ENCODE measurements at places on chromosomes 1 and 21. TPM values are rescaled to one million over a fixed set of nuclear protein-coding genes. Genes with fewer than 3 reads are reported as not detected.

DNA sequence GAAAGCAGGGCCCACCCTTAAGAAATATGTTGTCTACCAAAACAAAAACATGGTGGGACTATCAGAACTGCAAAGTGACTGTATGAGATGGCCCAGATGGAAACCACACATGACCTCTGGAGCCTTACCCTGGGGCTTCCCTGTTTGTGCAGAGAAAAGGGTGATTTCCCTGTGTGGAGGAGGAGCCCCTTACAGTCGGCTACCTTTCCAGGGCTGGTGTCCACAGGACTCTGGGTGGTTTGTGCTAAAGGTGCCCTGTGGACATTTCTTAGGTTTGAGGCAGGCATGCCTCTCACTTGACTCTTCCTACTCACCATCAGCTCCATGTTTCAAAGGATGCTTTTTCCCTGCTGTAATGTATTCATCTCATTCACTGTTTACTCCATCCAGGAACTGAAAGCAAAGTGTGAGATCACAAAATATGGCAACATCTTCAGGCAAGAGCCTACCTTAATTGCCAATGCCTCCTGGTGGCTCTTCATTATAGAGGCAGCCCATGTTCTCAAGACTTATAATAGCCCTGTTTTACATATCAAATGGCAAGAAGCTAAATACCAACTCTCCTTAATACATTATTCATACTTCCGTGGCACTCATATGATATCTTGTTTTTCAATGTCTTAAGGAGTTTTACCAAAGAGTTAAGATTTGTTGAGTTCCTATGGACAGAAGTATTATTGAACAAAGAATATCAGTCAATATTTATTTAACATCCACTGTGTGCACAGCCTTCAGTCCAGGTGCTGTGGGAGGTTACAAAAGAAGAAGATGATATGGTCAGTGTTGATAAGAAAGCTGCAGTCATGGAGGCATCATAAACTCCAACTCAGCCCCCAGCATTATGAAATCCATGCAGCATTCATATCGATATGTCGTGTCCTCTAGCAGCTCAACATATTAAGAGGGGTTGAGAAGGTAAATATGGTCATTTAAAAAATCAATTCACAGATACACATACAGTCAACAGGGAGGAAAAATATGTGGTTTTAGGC lies 15.5 kb upstream of the TFF3 start:
- no peak for DNase-seq

DNA sequence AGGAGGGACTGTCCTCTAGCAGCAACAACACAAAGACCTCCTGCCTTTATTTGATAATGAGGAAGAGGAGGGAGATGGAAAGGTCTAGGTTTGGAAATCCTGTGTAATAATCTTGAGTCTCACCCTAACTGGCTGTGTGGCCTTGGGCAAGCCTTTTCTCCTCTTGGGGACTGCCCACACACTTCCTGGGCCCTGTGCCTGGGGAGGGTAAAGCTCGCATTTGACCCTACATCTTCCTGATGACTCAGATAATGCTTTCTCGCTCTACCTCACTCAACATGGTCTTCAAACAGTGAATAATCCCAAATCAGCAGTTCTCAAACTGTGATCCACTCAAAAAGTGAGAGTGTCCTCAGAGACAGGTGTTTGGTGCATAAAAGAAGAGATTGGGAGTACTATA lies 81.2 kb downstream of the VWA5B1 start:
- no peak for DNase-seq

GRCh38 chr1:79259390-79260336 lies 253.1 kb upstream of the ADGRL4 start:
- DNase-seq: no peak

GRCh38 chr1:50343323-50343722 lies 79.9 kb downstream of the DMRTA2 start:
- no peak for DNase-seq

DNA sequence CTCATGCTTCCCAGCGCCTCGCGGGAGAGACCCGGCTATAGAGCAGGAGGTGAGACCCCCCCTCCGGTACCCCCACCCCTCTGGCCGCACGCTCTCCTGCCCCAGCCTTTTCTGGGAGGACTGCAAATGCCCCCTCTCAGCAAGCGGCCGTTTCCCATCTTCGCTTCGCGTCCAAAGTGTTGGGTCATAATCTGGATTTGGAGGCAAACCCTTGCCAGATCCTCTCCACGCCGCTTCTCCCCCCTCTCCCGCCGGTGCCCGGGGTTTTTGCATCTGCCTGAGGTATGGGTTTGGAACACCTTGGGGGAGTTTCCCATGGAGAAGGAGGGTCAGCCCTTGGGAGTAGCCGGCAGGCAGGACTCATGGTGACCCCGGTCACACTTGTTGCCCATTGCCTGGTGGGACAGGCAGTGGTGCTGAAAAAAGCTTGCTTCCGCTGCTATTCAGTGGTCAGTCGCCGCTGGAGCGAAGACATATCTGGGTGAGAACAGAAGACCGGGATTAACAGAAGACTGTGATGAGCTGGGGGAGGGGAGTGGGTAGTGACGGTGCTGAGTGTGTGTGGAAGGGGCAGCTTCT lies 935 bp downstream of the KCNK2 start:
- DNase-seq: no peak

DNA sequence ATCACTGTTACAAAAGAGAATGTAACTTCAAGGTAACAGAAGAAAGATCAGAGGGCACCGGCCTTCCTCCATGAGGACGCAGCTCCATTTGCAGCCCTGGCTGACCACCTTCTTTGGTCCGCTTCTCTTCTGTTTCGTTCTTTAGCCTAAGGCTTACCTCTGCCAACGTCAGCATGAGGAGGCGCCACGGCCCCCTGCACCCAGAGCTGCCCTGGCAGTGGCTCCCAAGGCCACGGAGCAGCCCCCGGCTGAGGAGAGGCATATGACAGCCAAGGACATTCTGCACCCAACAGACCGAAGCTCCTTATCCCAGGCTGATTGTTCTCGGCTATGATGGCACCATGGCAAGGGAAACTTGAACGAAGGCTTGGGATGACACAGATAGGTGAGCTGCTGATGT lies 250.3 kb downstream of the TOMM20 start:
- DNase-seq: no peak

Gene VWA1
- total RNA-seq: 8.6 TPM

DNA sequence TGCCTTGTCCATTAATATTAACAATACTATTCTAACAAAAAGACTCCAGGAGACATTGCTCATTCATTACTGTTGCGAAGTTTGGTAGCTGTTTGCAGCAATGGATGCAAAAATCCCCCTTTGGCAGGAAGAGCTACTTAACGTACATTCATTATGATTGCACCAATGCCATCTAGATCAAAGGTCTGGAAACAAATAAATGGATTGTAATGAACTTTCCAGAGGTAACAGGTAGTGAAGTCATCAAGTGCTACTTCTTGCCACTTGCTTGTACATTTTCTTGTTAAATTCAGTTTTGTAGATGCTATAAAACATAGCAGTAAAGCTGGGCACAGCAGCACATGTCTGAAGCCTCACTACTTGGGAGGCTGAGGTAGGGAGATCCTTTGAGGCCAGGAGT lies 93.9 kb downstream of the DDAH1 start:
- no peak for DNase-seq

Gene ANXA9
- total RNA-seq: 4.7 TPM

GRCh38 chr1:46368791-46369190 lies 25.3 kb upstream of the FAAH start:
- DNase-seq: no peak

GRCh38 chr1:235902677-235903542 lies 36.2 kb upstream of the LYST start:
- DNase-seq: no peak

- DNase-seq: peak; percentile 12
Observed at GRCh38 chr1:156711011-156711817, 5.8 kb upstream of the CRABP2 start.

Gene TTC24
- total RNA-seq: not detected

DNA sequence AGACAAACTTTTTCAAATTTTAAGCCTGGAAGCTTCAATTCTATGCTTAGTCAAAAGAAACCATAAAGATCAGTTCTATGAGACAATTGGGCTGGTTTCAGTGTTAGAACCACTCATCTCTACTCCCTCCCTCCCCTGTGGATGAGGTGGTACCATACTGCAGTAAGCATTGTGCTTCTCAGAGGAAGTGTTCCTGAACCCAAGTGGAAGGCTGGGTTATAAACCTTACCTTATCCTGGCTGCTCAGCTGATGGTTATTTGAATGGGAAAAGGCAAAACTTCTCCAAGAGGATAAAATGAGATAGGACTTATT lies 34.1 kb upstream of the RGL1 start:
- DNase-seq: no peak

- no peak for DNase-seq
Observed at GRCh38 chr21:39318091-39318959, 4.9 kb upstream of the BRWD1 start.

Data from skin of body (tissue), 3 donors.